Activated T-helper 2 cell treated with anti-CD3 and anti-CD28 coated beads, Interferon-gamma antibody, Interleukin-2, Interleukin-4, amounts not matched to agents 10 μg/mL and 5 μg/mL and 100 μg/mL, durations not matched to agents 14 hours and 24 hours and 36 hours (primary cell): ENCODE measurements at places on chromosomes 6 and 20. TPM values are rescaled to one million over a fixed set of nuclear protein-coding genes. Genes with fewer than 3 reads are reported as not detected.

- no peak for DNase-seq
- no peak overlapping the region for H3K4me3 ChIP-seq
- no peaks in the 10 kb centered on the region for H3K36me3 ChIP-seq
- H3K4me1 ChIP-seq: no peaks in the 10 kb centered on the region
Measured at GRCh38 chr20:39623584-39624234, 661.6 kb downstream of the DHX35 start.

DNA sequence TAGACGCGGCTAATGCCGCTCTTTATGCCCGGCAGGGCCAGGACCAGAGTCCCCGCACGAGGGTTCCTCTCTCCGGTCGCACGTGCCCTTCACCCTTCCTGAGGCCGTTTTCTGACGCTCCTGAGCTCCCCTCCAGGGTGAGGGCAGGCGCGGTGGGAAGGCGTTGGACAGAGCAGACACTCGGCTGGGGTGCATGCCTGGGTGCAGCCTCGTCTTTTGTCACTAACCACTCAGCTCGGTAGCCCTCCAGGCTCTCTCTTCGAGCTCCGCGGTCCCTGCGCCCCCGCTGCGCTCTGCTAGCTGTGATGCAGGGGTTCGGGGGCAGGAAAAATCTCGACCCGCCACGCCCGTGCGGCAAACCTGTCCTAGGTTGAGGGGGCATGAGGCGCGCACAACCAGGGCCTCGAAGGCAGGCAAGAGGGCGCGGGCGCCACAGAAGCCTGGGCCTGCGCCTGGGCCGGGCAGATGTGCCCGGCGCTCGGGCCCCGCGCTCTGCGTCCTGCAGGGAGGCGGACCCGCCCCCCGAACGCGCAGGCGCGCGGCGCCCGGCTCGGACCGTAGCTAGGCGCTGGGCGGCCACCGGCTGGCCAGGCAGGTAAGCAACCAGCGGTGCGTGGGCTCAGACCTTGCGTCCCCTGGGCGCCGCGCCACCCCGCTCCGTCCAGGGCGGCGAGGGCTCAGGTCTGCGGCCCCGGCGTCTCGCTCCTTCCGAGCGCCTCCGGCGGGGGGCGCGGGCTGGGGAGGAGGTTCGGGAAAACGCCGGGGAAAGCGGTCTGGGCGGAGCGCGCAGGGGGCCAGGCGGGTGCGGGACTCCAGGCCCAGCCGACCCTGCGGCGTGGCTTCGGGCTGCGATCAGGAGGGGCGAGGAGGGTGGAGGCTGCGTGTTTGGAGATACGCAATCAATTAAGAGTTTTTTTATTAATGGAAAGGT lies at the start of gene L3MBTL1:
Gene L3MBTL1 (plus strand): TSS at position 548 of the 931 bp plus-strand sequence. CDS start 5,807 bp downstream, outside the sequence.
- H3K4me3 ChIP-seq: peak within 1 kb of the TSS; percentile 63
- peaks cover 6% of the 10 kb centered on the region for H3K4me1 ChIP-seq
- peaks cover 46% of the 10 kb centered on the region for H3K27me3 ChIP-seq
- H3K36me3 ChIP-seq: no peaks in the 10 kb centered on the region

GRCh38 chr6:6582131-6582530 lies 6.4 kb upstream of the LY86 start:
- H3K27ac ChIP-seq: no peak overlapping the region
- H3K4me3 ChIP-seq: no peak overlapping the region
- DNase-seq: no peak
- no peaks in the 10 kb centered on the region for H3K27me3 ChIP-seq
- H3K36me3 ChIP-seq: peaks cover 17% of the 10 kb centered on the region
- H3K4me1 ChIP-seq: peaks cover 18% of the 10 kb centered on the region

GRCh38 chr6:109381061-109381746 lies 1.1 kb downstream of the CD164 start:
- H3K27me3 ChIP-seq: peaks cover 3% of the 10 kb centered on the region
- H3K4me1 ChIP-seq: peaks cover 48% of the 10 kb centered on the region
- H3K36me3 ChIP-seq: peaks cover 51% of the 10 kb centered on the region
- H3K4me3 ChIP-seq: peak overlapping the region; percentile 98

GRCh38 chr6:70667256-70667710 lies 400 bp upstream of the SMAP1 start:
- H3K36me3 ChIP-seq: peaks cover 18% of the 10 kb centered on the region
- peaks cover 3% of the 10 kb centered on the region for H3K27me3 ChIP-seq
- peak overlapping the region; percentile 90 for H3K4me3 ChIP-seq
- H3K27ac ChIP-seq: peak overlapping the region; percentile 83
- DNase-seq: no peak

- no peak overlapping the region for H3K4me3 ChIP-seq
- no peaks in the 10 kb centered on the region for H3K27me3 ChIP-seq
- H3K27ac ChIP-seq: no peak overlapping the region
- no peaks in the 10 kb centered on the region for H3K4me1 ChIP-seq
Measured at GRCh38 chr6:132011582-132011981, 60.4 kb upstream of the CCN2 start.

DNA sequence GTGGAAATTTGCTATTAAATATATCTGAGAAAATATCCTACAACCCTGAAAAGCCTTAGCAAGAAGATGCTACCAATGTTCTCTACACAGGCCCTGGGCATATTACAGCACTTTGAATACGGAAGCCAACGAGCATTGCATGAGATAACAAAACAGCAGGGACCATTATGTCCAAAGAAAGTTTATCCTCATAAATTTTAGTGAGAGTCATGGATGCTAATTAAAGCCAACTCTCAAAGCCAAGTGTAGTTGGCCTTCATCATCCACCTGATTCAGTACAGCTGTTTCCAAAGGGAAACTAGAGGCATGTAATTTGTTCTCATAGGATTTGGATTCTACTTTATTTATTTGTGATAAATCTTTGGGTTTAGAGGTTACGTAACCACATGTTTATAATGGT lies 564.8 kb downstream of the RFPL4B start:
- H3K27me3 ChIP-seq: no peaks in the 10 kb centered on the region
- H3K4me1 ChIP-seq: no peaks in the 10 kb centered on the region
- no peak for DNase-seq
- H3K27ac ChIP-seq: no peak overlapping the region
- H3K4me3 ChIP-seq: no peak overlapping the region

DNA sequence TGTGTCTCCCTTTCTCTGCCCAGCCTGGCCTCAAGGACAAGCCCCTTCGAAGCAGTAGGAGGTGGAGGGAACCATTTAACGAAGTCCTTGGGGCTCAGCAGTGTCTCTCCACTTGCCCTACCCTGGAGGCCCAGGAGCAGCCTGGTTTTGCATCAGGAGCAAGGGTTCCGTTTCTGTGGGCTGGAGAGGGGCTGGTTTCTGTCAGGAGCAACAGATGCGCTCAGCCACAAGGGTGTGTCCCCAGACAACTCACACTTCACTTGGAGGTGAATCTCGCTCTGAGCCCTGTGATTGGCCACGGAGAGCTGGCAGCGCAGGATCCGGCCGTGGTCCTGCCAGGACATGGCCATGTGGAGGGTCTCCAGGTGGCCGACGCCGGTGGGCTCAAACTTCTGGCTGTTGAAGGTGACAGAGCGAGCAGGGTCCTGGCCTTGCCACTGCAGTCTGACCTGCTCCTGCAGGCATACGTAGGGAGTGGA lies 6.9 kb downstream of the SIGLEC1 start:
- no peak overlapping the region for H3K27ac ChIP-seq
- H3K27me3 ChIP-seq: peaks cover 8% of the 10 kb centered on the region
- no peaks in the 10 kb centered on the region for H3K36me3 ChIP-seq
- no peaks in the 10 kb centered on the region for H3K4me1 ChIP-seq
- DNase-seq: no peak

- peaks cover 9% of the 10 kb centered on the region for H3K4me1 ChIP-seq
- H3K27me3 ChIP-seq: no peaks in the 10 kb centered on the region
- DNase-seq: no peak
- H3K36me3 ChIP-seq: peaks cover 24% of the 10 kb centered on the region
Measured at GRCh38 chr6:132504757-132505156, 8.2 kb downstream of the STX7 start.

DNA sequence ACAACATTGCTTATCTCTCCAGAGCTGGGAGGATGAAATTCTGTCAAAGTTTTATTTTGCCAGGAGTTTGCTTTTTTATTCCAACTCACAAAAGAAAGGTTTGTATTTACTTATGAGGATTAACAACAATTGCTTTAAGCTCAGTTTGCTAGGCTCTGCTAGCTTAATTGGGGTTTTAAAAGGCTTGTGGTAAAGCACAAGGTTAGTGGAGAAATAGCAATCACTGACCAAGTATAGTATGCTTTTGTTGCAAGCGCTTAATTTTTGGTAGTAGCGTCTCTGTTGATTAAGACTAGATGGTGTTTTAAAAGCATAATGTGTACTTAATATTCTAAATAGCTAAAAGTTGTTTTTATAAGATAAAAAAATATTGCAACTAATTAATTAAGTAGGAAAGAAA lies 45.7 kb downstream of the TINAG start:
- no peaks in the 10 kb centered on the region for H3K4me1 ChIP-seq
- DNase-seq: no peak
- no peak overlapping the region for H3K27ac ChIP-seq
- H3K36me3 ChIP-seq: no peaks in the 10 kb centered on the region
- no peaks in the 10 kb centered on the region for H3K27me3 ChIP-seq

DNA sequence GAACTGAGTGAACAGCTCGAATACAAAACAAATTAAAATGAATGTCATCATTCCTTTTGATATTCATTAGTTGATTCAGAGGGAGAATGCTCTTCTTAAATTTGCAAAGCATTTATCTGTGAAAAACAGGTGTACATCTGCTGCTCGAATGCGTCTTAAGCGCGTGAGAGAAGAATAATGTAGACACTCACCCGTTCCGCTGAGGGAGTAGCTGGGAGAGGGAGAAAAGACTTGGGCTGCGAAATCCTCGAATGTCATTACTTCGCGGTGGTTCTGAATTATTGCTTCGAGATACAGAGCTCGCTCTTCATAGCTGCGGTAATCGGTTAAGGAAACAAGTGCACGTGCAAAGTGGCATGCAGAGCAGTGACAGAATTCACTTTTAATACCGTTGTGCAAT lies 43.9 kb downstream of the INSM1 start:
- H3K4me1 ChIP-seq: peaks cover 50% of the 10 kb centered on the region
- H3K4me3 ChIP-seq: peak overlapping the region; percentile 81
- no peaks in the 10 kb centered on the region for H3K27me3 ChIP-seq

- no peak for DNase-seq
- peaks cover 5% of the 10 kb centered on the region for H3K4me1 ChIP-seq
- H3K36me3 ChIP-seq: no peaks in the 10 kb centered on the region
Measured at GRCh38 chr6:36666287-36666686, 12.2 kb upstream of the CDKN1A start.

DNA sequence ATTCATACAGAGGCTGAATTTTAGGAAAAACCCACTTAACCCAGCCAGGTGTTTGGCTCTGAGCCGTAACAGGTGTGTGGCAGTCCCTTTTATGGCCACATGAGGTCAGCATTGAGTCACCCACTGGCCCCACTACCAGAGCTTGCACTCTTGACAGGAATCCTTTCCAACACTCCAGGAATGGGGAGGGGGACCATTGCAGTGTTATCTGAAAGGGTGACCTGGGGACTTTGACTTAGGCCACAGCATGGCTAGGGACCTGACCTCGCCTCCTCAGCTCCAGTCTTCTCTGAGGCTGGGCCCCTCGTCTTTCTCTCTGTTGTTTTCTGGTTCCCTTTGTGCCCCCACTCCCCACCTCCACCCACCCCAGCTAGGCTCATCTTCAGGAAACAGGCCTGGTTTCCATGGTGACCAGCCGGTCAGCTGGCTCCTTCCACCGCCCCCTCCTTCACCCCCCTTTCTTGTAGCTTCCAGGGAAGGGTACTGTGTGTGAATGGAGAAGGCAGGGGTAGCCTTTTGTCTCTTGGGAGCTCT lies 2.1 kb upstream of the TMEM151B start:
- H3K36me3 ChIP-seq: peaks cover 14% of the 10 kb centered on the region
- DNase-seq: peak; percentile 51
- H3K27me3 ChIP-seq: peaks cover 38% of the 10 kb centered on the region
- no peak overlapping the region for H3K4me3 ChIP-seq
- H3K4me1 ChIP-seq: peaks cover 26% of the 10 kb centered on the region

GRCh38 chr20:50041246-50041873 lies 58.6 kb downstream of the SNAI1 start:
- no peak for DNase-seq
- no peaks in the 10 kb centered on the region for H3K4me1 ChIP-seq
- no peaks in the 10 kb centered on the region for H3K36me3 ChIP-seq
- H3K4me3 ChIP-seq: no peak overlapping the region
- no peak overlapping the region for H3K27ac ChIP-seq

- peaks cover 44% of the 10 kb centered on the region for H3K36me3 ChIP-seq
- H3K27me3 ChIP-seq: no peaks in the 10 kb centered on the region
- no peak overlapping the region for H3K27ac ChIP-seq
Measured at GRCh38 chr6:87690441-87690840, 11.6 kb downstream of the AKIRIN2 start.

DNA sequence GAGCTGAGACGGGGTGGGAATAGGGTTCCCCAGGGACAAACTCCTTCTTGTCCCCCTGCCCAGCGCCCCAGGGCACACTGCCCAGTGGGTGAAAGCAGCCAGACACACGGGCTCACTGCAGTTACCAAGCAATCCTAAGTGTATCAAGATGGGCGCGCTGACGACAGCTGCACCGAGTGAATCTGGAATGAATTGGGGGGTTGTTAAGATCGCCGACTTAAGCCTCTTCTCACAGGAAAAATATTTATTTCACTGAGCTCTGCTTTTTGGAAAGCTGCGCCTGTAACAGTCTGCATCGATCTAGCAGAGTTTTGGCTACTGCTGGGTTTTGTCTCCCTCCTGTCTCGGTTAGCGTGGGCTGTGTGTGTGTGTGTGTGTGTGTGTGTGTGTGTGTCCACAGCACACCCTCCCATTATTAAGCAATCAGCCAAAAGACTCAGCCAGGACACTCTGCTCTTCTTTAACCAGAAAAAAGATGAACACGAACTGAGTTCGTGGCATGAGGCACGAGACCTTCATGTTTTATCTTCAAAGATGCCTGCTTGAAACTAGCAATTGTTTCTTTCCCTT lies 35.9 kb downstream of the RIPOR3 start:
- DNase-seq: no peak
- no peaks in the 10 kb centered on the region for H3K36me3 ChIP-seq
- H3K4me1 ChIP-seq: no peaks in the 10 kb centered on the region
- peaks cover 2% of the 10 kb centered on the region for H3K27me3 ChIP-seq

Gene OR2J1
- not detected in 2 replicates for total RNA-seq

Gene TFAP2D
- not detected in 2 replicates for total RNA-seq

Gene PREX1
- 80.3 and 83.9 TPM in 2 replicates for total RNA-seq

Gene ARMC12
- total RNA-seq: 0.89 and 0.97 TPM in 2 replicates

Gene CST7
- 115 and 121 TPM in 2 replicates for total RNA-seq

Gene MTFR2
- 18.4 and 20.8 TPM in 2 replicates for total RNA-seq

Gene ABHD16B
- total RNA-seq: 0.16 TPM in 1 of 2 replicates, not detected in the other

Gene TMC2
- not detected in 2 replicates for total RNA-seq
